ENCODE measurements at places on chromosomes 11 and 22.

- no peak for DNase-seq
Observed at GRCh38 chr11:102703826-102704493, 1.6 kb downstream of the MMP27 start.

DNA sequence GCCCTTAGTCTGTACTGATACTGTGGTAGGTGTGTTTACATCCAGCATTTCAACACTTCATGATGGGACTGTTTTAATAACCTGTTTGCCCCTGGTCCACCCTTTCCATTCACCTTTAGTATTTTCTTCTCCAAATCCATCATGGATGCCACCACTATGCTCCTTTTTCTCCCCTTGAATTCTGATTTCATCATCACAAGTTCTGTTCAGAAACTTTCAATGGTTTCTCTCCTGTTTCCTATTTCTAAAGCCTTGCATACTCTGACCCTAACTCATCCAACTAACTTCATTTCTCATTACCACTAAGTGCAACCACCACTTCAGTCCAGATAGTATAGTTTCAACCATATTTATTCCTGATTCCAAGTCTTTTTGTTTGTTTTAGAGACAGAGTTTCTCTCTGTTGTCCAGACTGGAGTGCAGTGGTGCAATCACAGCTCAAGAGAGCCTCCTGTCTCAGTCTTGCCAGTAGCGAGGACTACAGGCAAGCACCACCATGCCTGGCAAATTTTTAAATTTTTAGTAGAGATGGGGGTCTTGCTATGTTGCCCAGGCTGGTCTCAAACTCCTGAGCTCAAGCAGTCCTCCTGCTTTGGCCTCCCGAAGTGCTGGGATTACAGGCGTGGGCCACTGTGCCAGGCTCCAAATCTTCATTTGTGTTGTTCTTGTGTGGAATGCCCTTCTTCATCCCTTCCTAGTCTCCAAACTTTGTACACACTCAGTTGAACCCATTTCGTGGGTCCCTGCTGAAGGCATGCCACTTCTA, 1.2 kb upstream of the LIN7C start:
- DNase-seq, result no peak

GRCh38 chr22:20240447-20240764, 27.7 kb downstream of the RTN4R start:
- no peak for DNase-seq

DNA sequence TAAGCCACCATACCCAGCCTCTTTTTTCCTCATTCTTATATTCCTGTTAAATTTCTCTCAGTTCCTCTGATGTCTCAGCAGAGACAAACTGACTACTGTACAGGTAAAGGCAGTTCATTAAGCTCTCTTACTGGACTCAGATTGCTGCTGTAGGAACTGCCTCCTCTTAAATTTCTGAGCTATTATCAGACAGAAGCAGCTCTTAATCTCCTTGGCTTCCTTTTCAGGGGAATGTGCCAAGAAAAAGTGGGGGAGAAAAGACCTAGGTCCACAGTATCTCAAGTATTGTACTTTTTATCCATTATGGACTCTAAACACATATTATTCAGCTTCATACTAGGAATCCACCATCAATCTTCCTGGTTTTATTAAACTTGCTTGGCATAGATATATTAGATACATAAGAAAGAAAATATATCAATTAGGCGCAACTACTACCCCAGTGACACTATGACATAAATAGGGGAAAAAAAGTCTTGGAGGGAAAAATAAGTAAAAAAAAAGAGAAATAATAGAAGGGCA, 26.1 kb downstream of the MRTFA start:
- no peak for DNase-seq

DNA sequence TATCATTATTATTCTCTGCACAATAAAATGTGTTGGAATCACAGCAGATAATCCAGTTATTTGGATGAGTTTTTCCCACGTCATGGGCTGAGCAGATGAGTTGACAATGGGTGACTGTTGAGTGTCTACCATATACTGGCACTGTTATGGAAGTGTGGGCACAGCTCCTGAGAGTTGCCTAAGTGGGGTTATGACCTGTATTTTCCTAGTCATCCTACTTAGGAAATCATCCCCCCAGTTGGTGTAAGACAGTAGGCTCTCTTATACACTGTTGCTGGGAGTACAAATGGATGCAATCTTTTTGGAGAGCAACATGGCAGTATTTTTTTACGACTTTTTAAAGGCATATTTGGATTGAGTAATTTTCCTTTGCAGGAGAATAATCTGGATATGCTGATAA, 66.4 kb downstream of the TRAF6 start:
- no peak for DNase-seq

DNA sequence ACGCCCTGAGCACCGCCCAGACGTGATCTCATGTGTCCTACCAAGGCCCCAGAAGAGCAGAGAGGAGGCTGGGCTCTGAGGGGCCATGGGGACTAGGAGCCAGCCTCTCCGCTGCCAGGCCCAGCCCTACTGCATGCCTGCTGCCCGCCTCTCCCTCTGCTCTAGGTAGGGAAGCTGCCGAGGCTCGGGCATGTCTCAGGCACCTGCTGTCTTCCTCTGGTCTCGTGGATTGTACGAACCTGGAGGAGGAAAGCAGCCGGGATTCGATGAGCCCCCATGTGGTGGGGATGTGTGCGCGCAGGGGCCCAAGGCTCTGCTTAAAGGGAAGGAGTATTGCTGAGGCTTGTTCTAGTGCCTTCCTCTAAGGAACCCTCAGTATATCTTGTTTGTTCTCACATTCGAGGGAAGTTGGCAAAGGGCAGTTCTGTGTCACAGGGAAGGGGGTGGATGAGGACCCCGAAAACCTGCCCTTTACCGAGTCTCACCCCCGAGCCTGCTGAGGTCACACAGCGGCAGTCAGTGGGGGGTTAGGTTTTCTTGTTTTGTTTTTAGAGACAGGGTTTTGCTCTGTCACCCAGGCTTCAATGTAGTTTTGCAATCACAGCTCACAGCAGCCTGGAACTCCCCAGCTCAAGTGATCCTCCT, 21.2 kb downstream of the DAGLA start:
- DNase-seq, result no peak

DNA sequence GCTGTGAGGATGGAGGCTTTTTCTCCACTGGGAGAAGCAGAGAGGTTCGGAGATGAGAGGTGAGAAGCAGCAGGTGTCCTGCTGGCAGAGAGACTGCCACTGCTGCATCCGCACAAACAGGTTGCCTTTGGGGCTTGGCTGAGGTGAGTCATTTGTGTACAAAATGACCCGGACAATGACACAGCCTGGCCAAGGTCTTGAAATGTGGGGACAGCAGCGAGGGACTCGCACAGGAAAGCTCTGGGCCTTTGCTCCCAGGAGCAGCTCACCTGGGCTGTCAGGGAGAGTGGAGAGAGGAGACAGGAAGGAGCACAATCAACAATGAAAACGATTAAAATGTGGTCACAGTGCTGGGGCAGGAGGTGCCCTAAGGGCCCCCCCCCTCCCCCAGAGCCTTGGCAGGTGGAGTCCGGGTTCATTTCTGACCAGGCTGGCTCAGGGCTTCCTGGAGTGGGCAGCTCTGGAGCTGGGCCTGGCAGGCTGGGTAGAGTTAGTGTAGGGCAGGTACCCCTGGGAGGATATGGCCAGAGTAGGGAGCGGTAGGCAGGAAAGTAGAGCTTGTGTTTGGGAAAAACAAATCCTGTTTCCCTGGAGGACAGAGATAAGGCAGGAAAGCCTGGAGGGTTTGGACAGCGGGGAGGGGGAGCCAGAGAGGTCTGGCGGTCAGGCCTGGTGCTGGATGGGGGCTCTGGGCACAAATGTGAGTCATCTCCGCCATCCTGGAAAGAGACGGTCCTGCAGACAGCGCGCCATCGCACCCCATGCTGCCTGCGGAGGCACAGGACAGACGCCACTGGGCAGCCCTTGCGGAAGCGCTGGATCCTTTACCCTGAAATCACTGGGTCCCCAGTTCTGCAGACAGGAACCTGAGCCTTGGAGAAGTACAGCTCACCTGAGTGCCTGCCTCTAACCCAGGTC, 37.8 kb upstream of the CELSR1 start:
- no peak for DNase-seq

DNA sequence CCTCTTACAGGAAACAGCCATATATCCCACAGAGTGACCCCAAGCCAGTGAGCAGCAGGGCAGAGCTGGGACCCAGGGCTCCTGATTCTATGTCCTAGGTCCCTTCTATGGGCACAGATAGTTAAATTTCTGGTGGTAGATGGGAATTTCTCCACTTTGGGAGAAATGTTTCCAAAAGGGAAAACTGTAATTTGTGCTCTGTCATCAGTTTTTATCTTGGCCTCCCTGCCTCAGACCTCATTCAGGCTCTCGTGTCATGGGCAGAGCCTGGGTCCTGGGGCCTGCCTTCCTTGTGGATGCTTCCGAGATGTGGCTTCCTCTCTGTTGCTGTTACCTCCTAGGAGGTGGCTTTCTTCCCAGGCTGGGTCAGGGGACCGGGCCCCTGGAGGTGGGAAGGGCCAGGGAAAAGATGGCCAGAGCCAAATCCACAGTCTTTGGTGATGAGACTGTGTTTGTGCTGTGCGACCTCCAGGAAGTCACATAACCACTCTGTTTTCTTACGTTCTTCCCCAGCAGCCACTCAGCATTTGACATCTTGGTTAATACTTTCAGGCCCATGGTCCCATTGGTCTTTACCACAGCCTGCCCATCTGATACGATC, 8.6 kb downstream of the LRRC32 start:
- no peak for DNase-seq

DNA sequence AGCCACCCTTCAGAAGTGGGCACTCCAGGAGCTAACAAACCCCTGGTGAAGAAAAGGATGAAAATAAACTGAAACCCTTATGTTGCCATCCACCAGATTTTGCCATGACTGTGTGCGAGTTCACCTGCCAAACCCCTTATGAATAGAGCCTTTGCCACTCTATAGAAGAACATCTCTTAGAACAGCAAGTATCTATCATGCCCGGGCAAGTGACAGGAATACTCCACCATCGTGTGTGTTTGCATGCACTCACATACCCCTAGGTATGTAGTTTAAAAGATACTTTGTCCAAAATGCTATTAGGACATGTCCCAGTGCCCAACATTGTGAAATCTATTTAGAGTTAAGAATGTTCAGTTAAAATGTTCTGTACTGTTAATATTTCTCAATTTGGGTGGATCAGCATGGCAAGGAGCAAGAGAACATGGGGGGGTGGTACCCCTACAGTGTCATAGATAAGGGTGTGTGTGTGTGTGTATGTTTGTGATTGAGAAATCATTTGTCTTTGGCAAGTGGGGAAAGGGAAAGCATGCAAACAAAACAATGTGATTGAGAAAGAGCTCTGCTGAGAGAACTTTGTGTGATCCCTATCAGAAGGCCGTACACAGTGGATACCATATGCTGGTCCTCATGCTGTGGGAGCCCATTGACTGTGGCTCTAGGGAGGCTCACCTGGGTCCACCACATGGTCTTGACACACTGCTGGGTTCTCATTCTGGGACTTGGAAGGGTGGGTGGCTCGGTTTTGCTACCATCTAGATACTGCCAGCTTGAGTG, 94.9 kb downstream of the ZBTB16 start:
- DNase-seq, result no peak

GRCh38 chr11:126114486-126115126, 51.9 kb upstream of the CDON start:
- DNase-seq, result no peak

- DNase-seq, result no peak
Observed at GRCh38 chr11:78038697-78039313, 15.7 kb upstream of the KCTD14 start.

DNA sequence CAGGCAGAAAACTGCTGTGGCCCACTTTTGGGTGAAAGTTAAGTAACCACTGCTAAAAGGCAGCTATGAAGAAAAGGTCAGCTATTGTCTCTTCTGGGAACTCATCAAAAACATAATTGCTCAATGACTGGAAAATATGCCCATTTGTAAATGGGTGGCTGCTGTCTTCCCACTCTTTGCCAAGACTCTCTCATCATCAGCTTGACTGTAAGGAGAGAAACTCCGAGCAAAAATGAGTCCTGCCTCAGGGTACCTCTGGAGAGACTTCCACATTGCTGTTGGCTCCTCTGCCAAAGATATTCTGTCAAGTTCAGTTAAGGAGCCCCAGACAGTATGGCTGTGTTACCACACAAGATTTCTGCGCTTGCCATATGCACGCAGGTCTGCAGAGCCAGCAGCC, 138.7 kb downstream of the BBOX1 start:
- no peak for DNase-seq

DNA sequence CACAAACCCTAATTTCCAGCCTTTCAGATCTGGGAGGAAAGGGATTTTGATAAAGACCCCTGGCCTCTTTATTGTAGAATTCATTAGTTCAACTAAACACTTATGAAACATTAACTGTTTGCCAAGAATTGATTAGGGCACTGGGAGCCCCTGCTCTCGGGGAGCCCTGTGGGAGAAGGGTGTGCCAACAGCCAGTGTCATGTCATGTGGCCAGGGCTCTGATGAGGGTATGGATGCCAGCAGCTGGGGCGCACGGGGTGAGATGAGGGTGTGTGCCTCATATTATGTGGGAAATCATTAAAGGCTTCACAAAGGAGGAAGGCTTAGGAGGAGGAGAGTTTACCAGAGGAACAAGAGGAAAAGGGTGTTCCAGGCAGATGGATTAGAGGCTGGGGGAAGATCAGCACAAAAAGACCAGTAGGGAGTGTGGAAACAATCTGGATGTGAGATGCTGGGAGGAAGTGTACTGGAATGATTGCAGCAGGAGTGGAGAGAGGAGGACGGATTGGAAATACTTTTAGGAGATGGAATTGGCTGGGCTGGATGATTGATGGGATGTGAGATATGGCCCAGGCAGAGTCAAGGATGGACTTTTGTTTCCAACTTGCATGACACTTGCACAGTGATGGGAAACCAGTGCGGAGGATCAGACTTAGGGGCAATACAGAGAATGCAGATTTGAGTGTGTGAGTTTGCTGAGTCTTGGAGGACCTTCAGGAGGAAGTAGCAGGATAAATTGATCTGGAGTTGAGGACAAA, 137.8 kb downstream of the CSNK2A3 start:
- no peak for DNase-seq

GRCh38 chr11:126992065-126992803, 8.3 kb downstream of the KIRREL3 start:
- DNase-seq, result no peak

DNA sequence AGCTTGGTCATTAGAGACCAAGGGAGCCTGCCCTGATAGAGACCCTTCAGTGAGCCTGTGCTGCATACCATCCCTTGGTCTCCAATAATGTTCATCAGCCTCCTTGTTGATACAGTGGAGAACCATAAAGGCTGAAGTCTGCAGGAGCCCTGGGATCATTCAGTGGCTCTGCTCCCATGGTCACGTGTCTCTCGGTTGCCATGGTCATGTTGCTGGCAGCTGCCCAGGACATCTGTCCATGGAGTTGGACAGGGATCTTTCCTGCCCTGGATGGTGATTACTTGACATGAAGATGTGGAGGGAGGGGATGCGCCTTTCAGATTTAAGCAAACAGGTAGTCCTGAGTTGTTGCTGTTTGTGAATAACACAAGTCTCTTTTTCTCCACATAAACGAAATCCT, 38.2 kb downstream of the CYB5R2 start:
- no peak for DNase-seq

- no peak for DNase-seq
Observed at GRCh38 chr11:44313761-44314489, 4.0 kb upstream of the ALX4 start.

GRCh38 chr22:50293441-50294318, 13.8 kb downstream of the PLXNB2 start:
- DNase-seq, result no peak

Measured in right renal cortex interstitium (tissue), 3 donors.